ENCODE measurements at places on chromosomes 5 and 9.
A peak's percentile ranks its signal among the peaks of the same experiment; 100 is the strongest.

GRCh38 chr5:120073722-120074121 lies 390.4 kb upstream of the PRR16 start:
- peak; percentile 54 for DNase-seq

GRCh38 chr9:93254061-93254481 lies 70.1 kb downstream of the WNK2 start:
- no peak for DNase-seq

GRCh38 chr5:64015824-64016223 lies 53.6 kb upstream of the HTR1A start:
- DNase-seq, result no peak

DNA sequence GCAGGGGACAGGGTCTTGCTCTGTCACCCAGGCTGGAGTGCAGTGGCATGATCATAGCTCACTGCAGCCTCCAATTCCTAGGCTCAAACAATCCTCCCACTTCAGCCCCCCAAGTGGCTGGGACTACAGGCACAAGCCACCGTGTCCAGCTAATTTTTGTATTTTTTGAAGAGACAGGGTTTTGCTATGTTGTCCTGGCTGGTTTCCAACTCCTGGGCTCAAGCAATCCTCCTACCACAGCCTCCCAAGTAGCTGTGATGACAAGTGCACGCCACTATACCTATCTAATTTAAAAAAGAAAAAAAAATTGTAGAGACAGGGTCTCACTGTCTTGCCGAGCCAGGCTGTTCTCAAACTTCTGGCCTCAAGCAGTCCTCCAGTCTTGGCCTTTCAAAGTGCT lies 31.6 kb upstream of the LECT2 start:
- no peak for DNase-seq

All from NCI-H524 (cell line).